Anterior cingulate cortex (tissue), 58 donors: ENCODE measurements at places on chromosomes 6 and 20.

- DNase-seq = no peak
These were observed 271.3 kb downstream of the KIF16B start for GRCh38 chr20:16301986-16302385.

DNA sequence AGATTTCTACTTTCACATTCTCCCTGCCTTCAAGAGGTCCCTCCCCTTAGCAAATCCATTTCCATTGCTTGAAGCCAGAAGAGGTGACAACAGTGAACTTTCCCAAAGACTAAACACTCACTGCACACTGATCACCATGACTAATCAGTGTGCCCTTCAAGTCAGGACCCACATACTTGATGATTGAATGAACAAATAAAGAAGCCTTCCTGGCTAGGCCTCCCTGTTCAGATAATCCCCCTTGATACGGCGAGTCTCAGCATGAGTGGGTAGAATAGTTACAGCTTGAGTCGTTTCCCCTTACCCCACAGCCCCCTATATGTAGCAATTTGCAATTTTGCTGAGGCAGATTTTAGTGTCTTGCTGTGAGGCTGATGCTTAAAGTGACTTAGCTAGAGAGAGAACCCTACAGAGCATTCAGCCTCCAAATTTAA is 102.2 kb downstream of the UNC5CL start:
- DNase-seq = no peak

- DNase-seq = no peak
These were observed 162.7 kb downstream of the RALGAPA2 start for GRCh38 chr20:20549704-20550103.

- DNase-seq = no peak
These were observed 9.4 kb downstream of the FRK start for GRCh38 chr6:116051244-116051643.

- DNase-seq = no peak
These were observed 258.4 kb upstream of the JARID2 start for GRCh38 chr6:14987490-14987889.

DNA sequence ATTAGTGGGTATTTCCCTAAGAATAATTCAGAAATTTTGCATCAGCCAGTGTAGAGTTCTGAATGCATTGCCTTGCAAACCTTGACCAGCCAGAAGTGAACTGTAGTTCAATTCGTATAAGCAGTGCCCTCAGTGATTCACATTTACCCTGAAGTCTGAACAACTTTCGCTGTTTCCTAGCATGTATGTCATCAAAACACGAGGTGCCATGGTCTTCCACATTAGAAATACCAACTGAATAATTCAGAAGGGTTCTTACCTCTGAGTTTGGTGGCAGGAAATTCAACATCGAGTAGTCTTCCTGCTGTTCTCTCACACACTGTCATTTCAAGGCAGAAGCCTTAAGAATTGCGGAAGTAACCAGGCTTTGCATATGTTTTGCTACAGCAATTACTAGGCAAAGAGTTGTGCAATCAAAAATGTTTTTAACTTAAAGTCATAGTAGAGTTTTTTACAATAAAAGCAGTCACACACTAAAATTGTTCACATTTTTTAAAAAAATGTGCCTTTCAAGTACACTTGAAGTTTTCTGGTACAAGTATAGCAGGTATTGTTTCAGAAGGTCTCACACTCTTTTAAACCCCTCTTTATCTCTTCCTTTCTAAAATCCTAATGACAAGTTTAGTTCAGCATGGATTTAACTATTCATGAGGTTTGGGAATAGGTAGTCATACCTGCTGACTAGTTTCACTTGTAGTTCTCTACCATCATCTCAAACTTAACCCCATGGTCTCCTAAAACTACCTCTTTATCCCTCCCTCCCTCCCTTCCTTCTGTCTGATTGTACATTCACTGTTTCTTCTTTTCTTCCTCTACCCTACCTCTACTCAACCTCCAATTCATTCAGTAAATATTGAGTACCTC is 118.3 kb downstream of the STXBP5 start:
- no peak for DNase-seq

DNA sequence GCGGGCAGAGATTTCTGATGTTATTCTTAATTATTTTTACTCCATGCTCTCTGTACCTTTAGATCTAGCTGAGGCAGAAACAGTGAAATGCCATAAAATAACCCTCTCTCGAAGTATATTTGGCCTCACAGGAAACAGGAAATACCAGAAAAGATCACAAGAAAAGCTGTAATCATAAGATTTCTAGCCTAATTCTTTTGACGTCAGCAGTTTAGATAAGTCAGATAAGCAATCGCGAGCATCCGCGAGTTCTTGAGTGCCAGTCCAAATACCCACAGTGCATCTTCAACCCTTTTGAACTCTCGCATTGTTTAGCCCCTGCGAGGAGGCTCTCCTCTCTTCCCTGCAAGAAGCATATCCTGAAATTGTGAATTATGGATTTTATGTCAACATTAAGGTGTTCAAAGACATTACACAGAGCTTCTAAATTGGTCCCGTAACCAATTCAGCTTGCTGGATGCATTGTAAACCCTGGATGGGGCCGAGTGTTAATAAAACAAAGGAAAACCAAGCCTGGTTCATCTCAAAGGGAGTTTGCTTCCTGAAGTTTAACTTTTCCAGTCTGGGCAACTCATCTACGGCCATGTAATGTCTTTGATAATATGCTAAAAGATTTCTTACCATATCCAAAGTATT is 198.9 kb downstream of the MTFR2 start:
- DNase-seq = no peak

DNA sequence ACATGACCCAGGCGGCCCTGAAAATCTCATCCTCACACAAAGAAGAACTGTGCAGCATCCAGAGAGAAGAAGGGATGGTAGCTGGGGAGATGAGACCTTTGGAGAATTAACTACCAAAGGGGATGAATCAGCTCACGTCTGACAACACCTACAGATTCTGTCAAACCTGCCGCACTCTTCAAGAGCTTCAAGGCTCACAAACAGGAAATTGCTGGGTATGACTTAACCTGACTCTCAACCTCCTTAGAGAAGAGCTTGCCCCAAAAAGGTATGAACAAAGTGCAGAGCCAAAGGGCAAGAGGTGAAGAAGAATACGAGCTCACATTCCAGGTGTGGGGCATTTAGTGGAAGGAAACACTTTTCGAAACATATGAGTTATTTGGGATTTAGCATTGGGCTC is 139.8 kb downstream of the BACH2 start:
- DNase-seq = no peak
